Naive B cell (primary cell): ENCODE measurements at places on chromosomes 2 and 18. TPM values are rescaled to one million over a fixed set of nuclear protein-coding genes. Genes with fewer than 3 reads are reported as not detected.

DNA sequence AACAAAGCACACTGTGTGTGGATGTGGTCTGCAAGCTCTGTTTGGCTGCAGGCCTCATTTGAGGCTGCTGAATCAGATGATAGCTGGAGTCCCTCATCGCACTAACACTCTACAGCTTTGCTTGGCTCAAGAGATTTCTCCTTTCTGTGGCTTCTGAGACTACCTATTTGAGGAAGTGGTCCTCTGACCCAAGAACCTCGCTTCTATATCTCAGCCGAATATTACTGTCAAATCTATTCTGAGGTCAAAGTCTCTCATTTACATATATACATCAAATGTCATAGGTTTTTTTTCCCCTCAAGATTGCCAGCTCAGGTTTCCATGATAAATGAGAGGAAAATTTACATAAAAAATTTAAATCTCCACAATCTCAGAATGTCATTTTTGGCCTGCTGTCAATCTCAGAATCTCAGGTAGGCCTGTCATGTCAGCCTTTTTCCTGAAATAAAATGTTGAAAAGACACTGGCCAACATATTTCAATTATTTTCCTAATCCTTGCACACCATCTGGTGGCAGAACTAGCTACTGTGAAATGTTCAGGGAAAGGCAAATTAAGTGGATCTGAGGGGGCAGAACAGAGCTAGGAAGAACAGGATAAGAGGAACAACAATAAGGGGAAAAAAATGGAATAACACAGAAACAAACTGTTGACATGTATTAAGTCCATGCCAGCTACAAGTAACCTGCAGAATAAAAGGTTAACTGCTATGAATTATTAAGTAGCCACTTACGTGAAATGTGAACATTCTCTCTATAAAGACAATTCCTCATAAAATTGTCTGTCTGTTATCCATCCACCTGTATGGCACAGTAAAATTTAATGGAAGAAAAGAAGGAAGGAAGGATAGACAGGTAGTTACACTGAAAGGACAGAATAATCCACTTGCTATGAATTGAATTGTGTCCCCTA lies 39.3 kb downstream of the AP1S3 start:
- peak; percentile 19 for DNase-seq
- peaks cover 47% of the 10 kb centered on the region for H3K4me1 ChIP-seq
- H3K27ac ChIP-seq = peak overlapping the region; percentile 88
- H3K27me3 ChIP-seq = no peaks in the 10 kb centered on the region
- H3K36me3 ChIP-seq = no peaks in the 10 kb centered on the region

DNA sequence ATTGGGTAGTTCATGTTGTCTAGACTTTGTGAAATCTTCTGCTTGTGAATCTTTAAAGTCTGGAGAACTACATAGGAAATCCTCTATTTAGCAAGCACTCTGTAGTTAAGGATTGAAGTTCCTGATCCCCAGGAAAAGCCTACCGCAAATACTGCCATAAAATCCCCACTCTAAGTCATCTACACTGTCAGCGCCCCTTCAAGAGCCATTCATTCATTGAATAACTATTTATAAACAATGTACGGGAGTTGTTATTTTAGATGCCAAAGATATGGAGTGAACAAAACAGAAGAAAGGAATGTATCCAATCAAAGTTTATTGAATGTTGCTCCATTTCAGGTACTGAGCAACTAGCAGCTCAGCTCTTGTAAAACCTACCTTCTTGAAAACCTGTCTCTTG lies 36.5 kb upstream of the SLC39A10 start:
- DNase-seq = no peak
- no peaks in the 10 kb centered on the region for H3K27me3 ChIP-seq
- no peak overlapping the region for H3K27ac ChIP-seq
- no peaks in the 10 kb centered on the region for H3K36me3 ChIP-seq
- H3K4me1 ChIP-seq = peaks cover 5% of the 10 kb centered on the region

ACKR3 gene
- polyA plus RNA-seq = 1.9 TPM

DNA sequence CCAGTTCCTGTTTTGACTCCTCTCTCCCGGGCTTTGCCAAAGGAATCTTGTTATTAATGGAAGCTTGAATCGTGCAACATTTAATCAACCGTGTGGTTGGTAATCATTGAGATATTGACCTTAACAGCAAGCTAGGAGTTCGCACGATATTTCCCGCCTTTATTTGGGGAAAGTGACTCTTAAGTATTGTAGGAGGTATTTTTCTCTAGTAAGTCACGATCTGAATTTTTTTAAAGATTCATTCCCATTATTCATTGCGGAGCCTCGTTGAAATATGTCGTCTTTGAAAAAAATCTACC lies 663 bp downstream of the NUP35 start:
- H3K36me3 ChIP-seq = peaks cover 7% of the 10 kb centered on the region
- H3K27ac ChIP-seq = peak overlapping the region; percentile 92
- H3K4me1 ChIP-seq = peaks cover 33% of the 10 kb centered on the region
- no peak for DNase-seq

DNA sequence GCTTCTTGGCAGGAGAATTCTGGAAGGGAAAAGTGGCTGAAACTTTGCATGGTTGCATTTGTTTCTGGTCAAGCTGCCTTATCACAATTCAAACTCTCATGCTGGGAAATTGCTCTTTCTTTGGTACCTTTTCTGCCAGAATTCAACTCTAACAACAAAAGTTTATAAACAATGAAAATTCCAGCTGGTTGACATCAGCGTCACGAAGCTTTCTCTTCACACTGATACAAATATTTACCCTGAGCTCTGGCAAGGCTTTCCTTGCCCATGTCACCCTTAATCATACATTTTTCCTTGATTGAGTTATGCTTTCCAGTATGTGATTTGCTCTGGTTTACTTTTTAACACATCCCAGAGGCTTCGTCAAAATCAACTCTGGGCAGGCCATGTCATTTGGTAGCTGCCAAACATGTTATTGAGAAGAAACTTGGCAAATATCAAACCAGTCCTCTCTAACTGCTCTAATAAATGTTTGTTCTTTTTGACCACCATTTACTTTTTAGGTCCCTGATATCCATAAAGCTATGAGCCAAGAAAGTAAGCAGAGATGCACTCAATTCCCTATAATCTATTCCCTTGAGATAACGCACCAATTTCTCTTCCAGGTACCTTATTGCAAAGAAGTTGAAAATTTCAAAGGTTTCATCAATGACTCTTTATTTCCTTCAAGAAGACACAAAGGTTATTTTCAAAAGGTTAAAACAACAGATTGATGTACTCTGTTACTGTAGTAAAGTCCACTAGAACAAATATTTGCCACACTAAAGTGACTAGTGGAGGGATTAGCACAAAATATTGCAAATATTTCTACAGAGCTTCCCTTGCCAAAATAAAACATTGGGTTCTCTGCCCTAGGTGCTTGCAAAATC lies 1241.1 kb upstream of the ZEB2 start:
- no peaks in the 10 kb centered on the region for H3K36me3 ChIP-seq
- H3K27ac ChIP-seq = no peak overlapping the region
- no peak overlapping the region for H3K4me3 ChIP-seq
- peaks cover 4% of the 10 kb centered on the region for H3K27me3 ChIP-seq
- DNase-seq = no peak
- H3K4me1 ChIP-seq = no peaks in the 10 kb centered on the region

- no peak for DNase-seq
- H3K27ac ChIP-seq = peak overlapping the region; percentile 93
- H3K36me3 ChIP-seq = peaks cover 7% of the 10 kb centered on the region
- H3K4me1 ChIP-seq = peaks cover 49% of the 10 kb centered on the region
Observed at GRCh38 chr18:8609659-8610458, 622 bp downstream of the RAB12 start.

- no peaks in the 10 kb centered on the region for H3K36me3 ChIP-seq
- H3K4me3 ChIP-seq = no peak overlapping the region
- peaks cover 32% of the 10 kb centered on the region for H3K27me3 ChIP-seq
- no peak for DNase-seq
- no peak overlapping the region for H3K27ac ChIP-seq
Observed at GRCh38 chr2:217338306-217338916, 478.5 kb upstream of the TNP1 start.
